GM19239 (cell line): ENCODE measurements at places on chromosomes 13 and 19.

GRCh38 chr19:40603071-40603388, 1.9 kb downstream of the LTBP4 start:
- no peak for DNase-seq

- DNase-seq = no peak
Measured at GRCh38 chr19:20928371-20928770, 5.3 kb downstream of the ZNF85 start.

DNA sequence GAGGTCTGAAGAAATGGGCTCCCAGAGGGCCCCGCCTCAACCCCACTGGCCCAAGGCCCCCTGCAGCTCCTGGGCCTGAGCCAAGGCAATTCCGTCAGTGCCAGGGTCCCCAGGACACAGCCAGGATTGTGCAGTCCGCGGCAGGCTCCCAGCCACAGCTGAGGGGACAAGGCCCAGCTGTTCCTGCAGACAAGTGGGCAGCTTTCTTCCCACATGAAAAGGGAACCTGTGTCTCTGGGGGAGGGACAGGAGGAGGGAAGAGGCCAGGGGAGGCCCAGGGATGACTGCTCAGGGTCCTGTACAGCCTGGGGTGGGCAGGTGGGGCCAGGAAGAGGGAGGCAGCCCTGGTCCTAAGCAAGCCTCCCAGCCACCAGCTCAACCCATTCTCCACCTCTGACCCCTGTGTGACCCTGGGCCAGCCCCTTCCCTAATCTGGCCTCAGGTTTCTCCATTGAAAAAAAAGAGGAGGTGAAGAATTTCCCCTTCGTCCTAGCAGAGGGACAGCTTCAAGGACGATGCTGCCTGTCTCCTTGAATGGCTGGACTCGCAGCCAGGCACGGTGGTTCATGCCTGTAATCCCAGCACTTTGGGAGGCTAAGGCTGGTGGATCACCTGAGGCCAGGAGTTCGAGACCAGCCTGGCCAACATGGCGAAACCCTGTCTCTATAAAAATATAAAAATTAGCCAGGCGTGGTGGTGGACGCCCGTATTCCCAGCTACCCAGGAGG, 20.5 kb upstream of the VSTM2B start:
- DNase-seq = no peak

DNA sequence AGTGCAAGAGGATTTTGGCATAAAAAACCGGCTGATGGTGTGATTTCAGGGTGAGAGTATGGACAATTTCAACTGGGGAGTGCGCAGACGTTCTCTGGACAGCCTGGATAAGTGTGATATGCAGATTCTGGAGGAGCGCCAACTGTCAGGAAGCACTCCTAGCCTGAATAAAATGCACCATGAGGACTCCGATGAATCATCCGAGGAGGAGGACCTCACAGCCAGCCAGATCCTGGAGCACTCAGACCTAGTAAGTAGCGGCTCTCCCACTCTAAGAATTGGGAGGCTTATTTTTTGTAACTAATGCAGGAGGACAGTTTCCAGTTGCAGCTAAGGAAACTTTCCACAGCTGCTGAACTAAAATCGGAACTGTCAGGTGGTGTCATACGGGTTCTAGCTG, 53.6 kb downstream of the ZAR1L start:
- no peak for DNase-seq

DNA sequence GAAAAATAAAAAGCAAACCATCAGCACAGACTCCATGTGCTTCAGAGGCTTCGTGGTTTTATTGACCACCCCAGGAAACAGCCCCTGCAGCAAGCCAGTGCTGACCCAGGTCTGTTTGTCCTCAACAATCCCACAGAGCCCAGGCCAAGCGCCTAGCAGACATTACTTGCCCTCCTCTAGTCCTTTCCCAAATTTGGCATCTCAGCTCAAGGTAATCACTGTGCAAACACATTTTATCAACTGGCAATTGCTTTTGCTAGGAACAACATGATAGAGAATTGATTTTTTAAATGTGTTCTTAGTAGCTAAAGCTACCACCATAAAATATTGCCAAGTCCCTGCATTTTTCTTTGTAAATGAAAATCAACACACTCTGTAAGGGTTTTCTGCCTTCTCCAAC, 121.8 kb downstream of the STOML3 start:
- DNase-seq = no peak
